ENCODE measurements at places on chromosomes 12 and 14.

- no peak for DNase-seq
These were observed 102.0 kb downstream of the DIP2B start for GRCh38 chr12:50606675-50607375.

DNA sequence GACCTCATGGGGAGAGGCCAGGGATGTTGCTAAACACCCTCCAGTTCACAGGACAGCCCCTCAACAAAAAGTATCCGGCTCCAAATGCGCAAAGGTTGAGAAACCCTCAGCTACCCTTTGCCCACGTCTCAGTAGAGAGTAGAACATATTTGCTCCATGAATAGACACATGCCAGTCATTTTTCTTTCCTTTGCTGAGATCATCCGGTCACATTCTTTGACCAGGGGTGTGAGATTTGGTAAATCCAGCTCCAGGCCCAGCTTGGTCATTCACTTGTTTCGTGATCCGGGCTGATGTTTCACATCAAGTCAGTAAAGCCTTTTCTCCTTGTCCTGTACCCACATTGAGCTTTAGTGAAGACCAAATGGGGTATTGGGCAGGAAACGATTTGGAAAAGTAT lies 83.6 kb upstream of the LHX5 start:
- peak; percentile 40 for DNase-seq

DNA sequence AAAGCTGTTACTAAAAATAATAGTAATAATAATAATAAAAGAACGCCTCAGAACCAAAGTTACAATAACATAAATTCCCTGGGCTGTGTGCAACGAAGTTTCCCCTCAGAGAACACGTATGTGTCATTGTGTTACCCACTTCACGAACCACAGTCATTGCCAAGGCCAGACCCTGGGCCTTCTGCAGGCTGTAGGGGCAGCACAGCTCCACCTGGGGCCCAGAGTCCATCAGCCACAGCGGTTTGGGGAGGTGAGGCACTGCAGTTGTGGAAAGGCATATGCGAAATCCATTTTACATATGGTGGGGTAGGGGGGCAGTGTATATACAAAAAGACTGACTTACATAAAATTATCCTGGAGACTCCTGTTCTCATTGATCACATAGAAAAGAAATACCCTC lies 56.1 kb downstream of the ESR2 start:
- no peak for DNase-seq

- peak; percentile 63 for DNase-seq
These were observed 231.2 kb downstream of the PIK3C2G start for GRCh38 chr12:18492372-18493025.

DNA sequence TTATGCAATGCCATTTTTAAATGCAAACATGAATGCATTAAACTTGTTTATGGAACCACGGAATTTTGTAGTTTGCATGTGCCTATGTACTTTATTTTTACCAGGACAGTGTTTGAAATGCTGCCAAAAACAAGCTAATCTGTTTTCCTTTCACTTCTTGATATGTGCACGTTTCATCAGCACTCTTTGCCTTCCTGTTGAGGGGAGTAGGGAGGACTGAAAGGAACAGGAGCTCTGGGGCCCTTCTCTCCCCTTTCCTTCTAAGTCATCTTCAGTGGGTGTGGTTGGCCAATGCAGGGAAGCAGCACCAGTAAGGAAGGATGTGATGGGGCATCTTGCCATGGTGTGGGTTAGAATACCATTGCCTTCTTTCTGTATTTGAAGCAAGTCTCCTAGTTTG lies 12.1 kb upstream of the PPP4R4 start:
- DNase-seq, result peak; percentile 28

GRCh38 chr12:52836491-52837412 lies 2.6 kb upstream of the KRT79 start:
- DNase-seq, result no peak

DNA sequence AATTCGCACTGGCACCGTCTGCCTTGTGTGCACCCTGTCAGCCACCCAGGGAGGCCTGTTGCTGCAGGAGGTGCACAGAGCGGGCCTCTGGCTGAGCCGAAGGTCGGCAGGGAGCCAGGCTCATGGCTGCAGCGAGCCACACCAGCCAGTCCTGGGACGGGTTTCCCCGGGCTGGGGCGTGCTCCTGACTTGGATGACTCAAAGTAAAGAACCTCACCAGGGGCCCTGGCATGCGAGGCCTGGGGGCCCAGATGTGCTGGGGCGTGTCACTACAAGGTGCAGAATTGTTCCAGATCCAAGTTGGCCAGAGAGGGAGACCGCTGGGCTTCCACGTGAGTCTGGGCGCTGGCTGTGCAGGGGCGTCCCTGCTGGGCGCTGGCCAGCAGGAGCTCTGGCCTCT lies 34.5 kb downstream of the FBRSL1 start:
- peak; percentile 50 for DNase-seq

- no peak for DNase-seq
These were observed 18.9 kb downstream of the NID2 start for GRCh38 chr14:52049721-52050588.

DNA sequence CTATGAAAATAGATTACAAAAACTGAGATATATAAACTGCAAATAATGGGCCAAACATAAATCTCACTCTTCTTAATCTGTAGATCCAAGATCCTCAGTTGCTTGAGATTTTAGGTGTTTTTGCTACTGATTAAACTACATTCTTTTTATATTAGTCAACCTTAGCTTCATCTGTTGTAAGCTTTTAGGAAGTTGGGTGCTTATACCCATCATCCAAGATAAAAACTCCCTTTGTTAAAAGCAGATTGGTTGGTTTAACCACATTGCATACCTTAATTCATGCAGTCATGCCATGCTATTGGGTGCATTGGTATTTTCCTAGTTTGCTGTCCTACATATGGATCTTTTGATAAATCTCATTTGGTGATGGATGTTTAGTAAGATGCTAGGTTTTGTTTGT lies 46.2 kb upstream of the DIP2B start:
- DNase-seq, result peak; percentile 42

DNA sequence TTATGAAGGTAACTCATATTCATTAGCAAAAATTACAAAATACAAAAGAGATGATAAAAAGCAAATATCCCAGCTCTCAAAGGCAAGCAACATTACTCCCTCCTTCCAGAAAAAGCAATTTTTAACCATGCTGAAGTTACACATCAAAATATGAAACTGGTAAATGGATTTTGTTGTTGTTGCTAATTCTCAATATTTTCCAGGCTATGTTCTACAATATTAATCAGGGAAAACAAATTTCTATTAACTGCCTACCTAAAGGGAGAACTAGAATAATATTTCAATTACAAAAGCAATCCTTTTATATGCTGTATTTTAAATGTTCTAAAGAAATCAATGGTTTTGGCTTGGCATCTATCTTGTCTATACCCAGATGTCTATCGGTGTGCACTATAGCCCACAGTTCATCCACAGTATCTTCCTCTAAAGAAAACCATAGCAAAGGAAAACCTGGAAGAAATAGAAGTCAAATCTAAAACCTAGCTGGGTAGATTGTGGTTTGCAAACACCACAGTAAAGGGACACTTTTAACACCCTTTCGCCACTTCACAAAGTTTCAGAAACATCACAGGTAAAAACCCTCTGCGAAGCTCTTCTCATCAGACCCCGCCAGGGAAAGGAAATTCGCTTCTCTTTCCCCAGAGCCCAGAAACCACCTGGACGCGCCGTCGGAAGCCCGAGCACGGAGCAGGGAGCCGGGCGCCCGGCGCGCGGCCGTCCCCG lies 32.0 kb downstream of the TC2N start:
- no peak for DNase-seq

GRCh38 chr12:122983789-122984515 lies 3.5 kb downstream of the ARL6IP4 start:
- DNase-seq, result peak; percentile 22

DNA sequence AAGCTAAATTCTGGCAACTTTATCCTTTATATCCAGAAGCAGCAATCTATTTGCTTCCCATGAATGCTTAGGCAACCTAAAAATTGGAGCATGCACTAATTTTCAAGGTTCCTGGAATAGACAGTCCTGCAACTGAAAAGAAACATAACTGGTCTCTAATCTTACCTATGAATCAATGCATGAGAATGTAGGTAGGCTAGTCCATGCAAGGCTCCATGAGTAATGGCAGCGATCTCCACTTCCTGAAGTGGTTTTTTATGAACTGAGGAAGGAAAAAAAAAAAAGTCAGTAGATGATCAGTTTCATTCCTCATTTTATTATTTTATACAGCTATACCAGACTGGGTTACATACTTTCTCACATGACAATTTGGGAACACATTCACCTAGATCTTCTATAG lies 102.0 kb downstream of the PEBP1 start:
- DNase-seq, result peak; percentile 86

- peak; percentile 58 for DNase-seq
These were observed 8.3 kb upstream of the CRACR2A start for GRCh38 chr12:3761116-3761735.

GRCh38 chr12:117439531-117440001 lies 78.1 kb upstream of the NOS1 start:
- DNase-seq, result no peak

DNA sequence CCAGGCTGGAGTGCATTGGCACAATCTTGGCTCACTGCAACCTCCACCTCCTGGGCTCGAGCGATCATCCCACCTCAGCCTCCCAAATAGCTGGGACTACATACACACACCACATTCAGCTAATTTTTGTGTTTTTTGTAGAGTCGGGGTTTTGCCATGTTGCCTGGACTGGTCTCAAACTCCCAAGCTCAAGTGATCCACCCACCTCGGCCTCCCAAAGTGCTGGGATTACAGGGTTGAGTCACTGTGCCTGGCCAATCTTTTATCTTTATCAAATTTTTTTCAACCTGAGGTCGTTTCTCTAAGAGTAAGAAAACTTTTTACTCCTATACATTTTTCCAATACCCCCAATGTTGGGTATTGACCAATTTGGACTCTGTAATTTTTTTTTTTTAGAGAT lies 40.0 kb upstream of the NAP1L1 start:
- peak; percentile 20 for DNase-seq

GRCh38 chr12:17206553-17206952 lies 600.6 kb upstream of the LMO3 start:
- DNase-seq, result no peak

GRCh38 chr12:114444422-114445279 lies 38.7 kb upstream of the TBX5 start:
- peak; percentile 3 for DNase-seq

DNA sequence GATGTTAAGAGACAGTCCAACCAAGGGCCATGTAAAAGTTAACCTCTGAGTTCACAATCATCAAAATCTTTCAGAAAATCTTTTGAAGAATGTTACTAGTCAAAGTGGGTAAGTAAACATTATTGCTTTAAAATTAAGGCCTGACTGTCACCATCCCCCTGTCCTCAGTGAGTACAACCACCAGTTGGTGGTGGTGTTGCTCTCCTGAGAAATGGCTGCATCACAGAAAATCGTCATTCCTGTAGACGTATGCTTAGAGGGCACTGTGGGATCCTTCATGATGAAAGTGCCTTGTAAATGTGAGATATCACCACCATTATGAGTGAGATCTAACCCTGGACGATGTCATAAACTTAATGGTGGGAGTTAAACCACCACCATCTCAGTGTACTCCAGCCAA lies 451.2 kb downstream of the RPS29 start:
- DNase-seq, result no peak

- DNase-seq, result no peak
These were observed 156.1 kb downstream of the VRK1 start for GRCh38 chr14:96953087-96953874.

DNA sequence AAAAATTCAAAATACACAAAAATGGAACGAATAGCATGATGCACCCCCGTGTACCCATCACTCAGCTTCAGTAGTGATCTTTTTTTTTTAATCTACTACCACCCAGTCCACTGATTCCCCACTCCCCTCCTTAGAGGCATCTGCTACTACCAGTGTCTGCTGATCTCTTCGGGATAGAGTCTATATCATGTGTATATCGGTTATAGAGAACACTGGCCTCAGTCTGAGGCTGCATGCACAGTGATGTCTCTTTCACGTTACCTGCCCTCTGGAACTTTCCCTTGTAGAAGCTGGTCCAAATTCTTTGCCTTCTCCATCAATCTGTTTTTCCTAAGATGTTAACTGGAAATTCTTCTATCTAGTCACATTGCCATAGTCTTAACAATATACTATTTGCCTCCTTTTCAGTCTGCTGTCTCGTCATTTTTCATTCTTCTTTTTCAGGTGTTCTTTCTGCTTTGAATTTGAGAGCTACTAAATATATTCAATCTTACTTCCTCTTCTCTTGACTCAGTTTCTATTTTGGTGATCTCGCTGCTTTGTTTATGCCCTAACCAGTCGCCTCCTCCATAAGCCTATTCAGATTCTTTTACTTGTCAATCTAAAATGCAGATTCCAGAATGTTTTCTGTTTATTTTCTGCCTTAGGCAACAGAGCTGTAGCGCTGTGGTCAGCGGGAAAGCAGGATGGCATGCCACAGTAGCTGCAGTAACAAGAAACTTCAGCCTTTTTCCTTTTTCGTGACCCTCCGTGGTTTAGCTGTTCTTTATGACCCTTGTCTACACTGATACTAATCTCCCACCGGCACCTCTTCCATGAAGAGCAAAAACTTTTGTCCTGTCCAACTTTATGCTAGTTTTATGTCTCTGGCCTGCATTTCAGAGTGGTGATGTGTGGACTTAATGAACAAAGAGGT lies 67.0 kb downstream of the FBXW8 start:
- DNase-seq, result no peak

GRCh38 chr14:64515053-64515452 lies 10.5 kb downstream of the ZBTB1 start:
- no peak for DNase-seq

DNA sequence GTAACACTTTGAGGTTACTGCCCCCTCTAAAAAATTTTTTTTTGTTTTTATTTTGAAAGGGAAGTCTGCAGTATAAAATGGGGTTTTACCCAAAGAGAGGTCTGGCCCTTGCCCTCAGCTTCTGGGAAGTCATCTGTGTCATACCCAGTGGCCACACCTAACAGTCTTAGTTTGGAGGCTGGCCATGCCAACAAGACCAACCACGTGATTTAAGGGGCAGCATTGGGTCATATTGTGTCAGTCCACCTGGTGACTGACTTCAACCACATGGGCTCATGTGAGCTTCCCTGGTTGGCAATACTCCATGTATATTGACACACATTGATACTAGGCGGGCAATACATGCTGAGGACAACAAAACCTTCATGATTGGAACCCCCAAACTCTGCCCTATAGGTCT lies 173.9 kb downstream of the GXYLT1 start:
- DNase-seq, result no peak

DNA sequence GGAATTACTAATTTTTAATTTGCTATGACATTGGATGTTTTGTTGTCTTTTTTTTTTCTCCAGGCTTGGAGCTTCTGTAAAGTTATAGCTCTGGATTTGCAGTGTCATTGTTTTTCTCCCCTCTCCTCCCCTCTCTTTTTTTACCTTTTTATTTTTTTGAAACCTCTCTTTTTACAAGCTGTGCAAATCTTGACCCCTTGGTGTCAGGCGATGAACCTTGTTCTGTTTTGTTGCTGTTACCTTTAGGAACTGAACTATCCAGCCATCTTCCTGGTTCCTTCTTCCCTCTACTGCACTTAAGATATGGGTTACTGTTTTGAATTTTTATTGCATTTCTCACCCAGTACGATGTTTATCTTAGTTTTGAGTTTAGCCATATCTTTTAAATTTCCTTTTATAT lies 13.7 kb downstream of the KTN1 start:
- DNase-seq, result no peak

- DNase-seq, result peak; percentile 53
These were observed 10.5 kb downstream of the PALS1 start for GRCh38 chr14:67251573-67252226.

Data from iris pigment epithelial cell (primary cell).